ENCODE measurements at places on chromosomes 12 and 14.

GRCh38 chr12:126163984-126164383 lies 1098.7 kb downstream of the AACS start:
- DNase-seq = no peak

DNA sequence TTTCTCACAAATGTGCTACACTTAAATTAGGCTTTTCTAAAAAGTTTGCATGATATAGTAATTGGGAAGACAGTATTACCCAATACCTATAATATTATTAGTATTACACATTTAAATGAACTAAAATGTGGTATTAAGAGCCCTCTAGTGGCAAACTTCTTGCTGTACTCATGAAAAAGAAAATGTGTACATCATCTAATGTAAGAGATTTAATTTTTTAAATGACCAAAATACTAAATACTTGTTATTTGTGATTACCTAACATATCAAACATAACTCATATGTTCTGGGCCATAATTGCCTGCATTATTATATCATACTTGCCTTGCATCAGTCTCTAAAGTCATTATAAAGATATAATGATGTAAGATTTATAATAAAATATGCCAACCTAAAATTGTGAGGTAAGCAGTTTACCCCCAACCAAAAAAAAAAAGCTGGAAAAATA lies 64.2 kb downstream of the DNAI7 start:
- peak; percentile 67 for DNase-seq

GRCh38 chr14:97328743-97329142 lies 531.6 kb downstream of the VRK1 start:
- DNase-seq = no peak

GRCh38 chr14:78983126-78983525 lies 813.0 kb downstream of the NRXN3 start:
- DNase-seq = no peak

DNA sequence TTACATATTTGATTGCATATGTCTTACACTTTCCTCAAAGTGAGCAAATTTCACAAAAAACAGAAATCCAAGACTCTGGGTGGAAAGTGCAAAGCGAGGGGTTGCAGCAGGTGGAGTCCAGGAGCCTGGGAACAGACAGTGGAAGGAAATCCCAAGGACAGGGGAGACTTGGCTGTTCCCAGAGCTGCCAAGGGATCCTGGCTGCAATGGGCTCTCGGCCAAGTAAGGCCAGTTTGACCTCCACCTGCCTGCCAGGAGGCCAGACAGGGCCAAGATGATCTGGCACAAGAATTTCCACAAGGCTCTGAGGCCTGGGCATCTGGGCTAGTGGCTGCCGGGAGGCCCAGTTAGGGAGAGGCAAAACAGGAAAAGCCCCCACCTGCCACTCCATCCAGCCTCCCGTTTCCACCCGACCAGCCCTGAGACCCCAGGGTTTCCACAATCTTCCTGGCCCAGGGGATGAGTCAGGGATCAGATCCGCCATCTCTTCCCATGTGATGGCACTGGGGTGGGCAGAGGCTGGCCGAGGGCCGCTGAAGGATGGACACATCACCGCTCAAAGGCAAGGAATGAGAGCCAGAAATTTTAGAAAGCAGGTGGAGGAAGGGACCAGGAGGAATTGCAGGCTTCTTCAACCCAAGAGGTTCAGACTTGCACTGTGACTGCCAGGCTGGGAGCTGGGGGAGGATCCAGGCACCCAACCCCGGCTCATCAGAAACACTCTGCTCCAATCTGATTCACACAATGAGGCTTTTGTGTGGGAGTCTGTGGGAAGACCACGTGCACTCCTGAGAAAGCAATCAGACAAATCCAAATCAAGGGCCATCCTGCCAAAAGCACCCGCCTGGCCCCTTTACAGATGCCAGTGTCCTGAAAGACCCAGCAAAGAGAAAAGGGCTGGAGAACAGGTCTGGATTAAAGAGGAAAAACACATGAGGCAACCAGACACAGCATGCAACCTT lies 16.3 kb downstream of the SCARB1 start:
- no peak for DNase-seq

- no peak for DNase-seq
These were observed 45.6 kb upstream of the FERMT2 start for GRCh38 chr14:52996493-52996892.

DNA sequence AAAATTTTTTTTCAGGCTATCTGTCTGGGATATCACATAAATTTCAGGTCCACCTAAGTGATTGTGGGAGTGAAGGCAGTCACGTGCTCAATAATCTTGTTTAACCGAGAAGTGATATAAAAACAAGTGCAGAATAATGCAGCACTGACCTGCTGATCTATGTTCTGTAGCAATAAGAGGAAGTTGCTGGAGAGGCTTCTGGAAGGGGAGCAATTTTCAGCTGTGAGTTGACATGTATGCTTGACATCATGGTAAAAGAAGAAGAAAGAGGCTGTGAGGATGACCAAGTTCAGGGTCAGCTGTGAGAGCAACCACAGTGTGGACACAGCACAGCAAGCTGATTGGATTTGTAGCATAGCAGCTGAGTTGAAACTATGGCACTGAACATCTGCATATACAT lies 172.0 kb upstream of the PELI2 start:
- DNase-seq = peak; percentile 4

- DNase-seq = no peak
These were observed 1090.6 kb downstream of the GALC start for GRCh38 chr14:86902176-86902950.

- peak; percentile 73 for DNase-seq
These were observed 7.7 kb upstream of the TMEM132D start for GRCh38 chr12:129911428-129912049.

DNA sequence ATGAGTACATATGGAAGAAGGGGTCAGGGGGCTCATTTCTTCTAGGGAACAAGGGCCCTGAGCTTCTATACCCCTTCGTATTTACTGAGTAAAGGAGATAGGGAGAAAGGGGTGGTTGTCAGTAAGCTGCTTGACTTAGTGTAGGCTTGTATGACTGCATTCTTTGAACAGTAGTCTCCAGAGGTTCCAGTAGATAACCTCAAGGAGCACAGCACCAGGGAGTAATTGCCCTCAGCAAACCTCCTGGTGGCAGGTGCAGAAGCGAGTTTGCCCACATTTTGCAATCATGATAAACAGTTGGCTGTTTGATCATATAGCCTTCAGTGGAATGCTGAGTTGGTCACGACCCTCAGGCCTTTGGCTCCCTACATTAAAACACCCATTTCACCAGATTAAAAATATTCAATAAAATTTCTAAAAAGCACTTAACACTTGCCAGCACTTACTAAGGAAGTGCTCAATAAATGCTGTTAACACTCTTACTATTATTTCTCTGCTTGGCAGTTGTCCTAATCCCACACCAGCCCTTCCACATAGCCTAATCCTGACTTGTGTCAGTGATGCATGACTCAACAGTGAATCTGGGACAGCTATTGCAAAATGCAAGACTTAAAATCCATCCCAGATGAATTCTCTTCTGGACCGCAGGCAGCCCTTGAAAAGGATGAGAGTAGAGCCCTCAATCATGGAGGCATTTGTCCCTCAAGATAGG lies 3.7 kb upstream of the DHRS4L2 start:
- peak; percentile 11 for DNase-seq

GRCh38 chr12:115606040-115606439 lies 671.5 kb downstream of the MED13L start:
- no peak for DNase-seq

GRCh38 chr14:20215196-20215595 lies 8.3 kb upstream of the OR11H6 start:
- DNase-seq = no peak

GRCh38 chr12:14701809-14702568 lies 5.6 kb upstream of the GUCY2C start:
- no peak for DNase-seq

GRCh38 chr12:93000026-93000425 lies 70.9 kb upstream of the EEA1 start:
- DNase-seq = no peak

- DNase-seq = no peak
These were observed 100.9 kb upstream of the PKP2 start for GRCh38 chr12:32997471-32997870.

DNA sequence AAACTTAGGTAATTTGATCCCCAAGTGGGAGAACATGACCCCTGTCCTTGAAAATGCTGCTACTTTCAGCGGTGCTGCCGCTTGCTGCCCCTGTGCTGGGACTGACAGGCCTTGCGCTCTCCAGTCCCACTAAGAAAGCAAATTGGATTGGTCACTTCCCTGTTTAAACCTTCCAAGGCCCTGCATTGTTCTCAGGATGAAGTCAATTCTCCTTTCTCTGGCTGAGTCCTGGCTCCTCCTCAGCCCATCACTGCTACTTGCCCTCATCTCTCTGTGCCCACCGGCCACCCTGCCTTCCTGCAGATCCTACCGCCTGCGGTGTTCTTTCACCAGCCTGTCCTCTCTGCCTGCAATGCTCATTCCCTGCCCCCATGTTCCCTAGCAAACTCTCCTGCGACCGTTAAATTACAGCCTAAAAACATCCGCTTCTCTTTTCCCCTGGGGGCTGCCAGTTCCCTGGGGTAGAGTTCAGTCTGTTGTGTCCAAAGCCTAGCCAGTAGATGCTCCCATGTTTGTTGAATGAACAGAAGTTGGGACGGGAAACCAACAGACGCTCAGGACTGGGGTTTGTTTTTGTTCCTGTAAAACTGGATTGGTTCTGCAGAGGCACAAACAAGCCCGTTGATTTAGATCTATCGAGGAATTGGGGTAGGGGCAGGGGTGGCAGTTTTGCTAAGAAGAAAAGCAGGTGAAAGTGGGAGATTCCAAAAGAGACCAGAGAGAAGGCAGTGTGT lies 127.3 kb upstream of the HIF1A start:
- DNase-seq = peak; percentile 97

DNA sequence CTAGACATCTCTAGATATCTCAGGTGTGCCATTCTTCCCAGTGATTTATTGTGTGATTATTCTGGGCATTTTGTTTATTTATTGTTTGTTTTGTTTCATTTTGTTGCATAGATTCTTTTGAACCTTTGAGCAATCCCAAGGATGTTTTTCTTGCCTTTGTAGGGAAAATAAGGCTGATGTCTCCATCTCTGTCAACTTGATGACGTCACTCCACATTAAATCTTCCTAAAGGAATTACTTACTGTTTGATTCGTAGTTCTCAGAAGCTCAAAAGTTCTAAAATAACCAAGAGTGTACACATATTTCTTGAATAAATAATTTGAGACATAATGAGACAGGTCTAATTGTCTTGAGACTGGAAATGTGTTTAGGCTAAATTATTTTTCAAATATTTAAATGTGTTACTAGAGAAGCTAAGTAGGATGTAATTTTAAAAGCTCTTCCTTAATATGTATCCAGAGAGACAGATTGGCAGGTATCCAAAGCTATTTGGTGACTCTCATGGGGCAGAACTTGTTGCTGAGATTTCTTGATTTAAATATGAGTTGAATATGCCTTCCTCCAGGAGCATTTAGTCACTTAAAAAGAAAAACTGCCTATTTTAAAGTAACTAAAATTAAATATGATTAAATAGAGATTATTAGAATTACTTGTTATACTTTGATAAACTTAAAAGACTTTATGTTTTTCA lies 128.7 kb downstream of the CNTN1 start:
- DNase-seq = no peak

GRCh38 chr14:74267588-74267987 lies 28.3 kb downstream of the VSX2 start:
- DNase-seq = no peak

DNA sequence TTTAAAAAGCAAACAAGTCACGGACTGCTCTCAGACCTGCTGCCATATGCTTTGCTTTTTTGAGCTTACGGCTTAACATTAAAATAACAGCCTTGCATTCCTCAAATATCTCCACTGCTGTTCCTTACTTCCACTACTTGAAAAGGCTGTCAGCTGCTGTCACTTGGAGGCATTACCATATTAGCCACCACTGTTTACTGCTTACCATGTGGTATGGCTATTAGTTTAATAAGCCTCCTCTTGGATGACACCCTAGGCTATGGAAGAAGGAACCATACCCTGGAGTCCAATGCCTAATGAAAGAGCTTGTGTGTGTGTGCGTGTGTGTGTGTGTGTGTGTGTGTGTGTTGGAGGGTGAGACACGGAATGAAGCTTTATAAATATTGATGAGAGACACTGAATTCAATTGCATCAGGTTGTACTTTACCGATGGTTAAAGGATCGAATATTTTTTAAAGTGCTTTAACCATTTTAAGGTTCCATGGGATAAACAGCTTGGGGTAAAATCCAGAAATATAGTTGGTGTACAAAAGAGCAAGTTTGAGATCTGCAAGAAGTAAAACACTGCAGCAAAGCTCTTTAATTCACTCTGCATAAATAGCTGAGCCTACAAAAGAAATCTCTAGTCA lies 174.5 kb downstream of the TTC7B start:
- no peak for DNase-seq

DNA sequence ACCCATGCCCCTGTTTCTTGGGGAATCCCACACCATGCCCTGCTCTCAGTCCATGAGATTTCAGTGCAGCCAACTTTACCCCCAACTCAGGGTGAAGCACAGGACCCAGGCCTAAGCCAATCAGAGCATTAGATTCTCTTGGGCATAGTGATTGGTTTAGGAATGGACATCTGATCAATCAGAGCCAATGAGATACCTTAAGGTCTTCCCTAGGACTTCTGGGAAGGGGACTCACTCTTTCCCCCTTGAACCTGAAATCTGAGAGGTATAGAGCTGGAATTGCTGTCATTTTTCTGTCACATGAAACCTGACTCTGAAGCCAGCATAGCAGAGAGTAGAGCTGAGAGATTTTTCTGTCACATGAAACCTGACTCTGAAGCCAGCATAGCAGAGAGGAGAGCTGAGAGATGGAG lies 127.1 kb downstream of the ZFP36L1 start:
- DNase-seq = no peak

DNA sequence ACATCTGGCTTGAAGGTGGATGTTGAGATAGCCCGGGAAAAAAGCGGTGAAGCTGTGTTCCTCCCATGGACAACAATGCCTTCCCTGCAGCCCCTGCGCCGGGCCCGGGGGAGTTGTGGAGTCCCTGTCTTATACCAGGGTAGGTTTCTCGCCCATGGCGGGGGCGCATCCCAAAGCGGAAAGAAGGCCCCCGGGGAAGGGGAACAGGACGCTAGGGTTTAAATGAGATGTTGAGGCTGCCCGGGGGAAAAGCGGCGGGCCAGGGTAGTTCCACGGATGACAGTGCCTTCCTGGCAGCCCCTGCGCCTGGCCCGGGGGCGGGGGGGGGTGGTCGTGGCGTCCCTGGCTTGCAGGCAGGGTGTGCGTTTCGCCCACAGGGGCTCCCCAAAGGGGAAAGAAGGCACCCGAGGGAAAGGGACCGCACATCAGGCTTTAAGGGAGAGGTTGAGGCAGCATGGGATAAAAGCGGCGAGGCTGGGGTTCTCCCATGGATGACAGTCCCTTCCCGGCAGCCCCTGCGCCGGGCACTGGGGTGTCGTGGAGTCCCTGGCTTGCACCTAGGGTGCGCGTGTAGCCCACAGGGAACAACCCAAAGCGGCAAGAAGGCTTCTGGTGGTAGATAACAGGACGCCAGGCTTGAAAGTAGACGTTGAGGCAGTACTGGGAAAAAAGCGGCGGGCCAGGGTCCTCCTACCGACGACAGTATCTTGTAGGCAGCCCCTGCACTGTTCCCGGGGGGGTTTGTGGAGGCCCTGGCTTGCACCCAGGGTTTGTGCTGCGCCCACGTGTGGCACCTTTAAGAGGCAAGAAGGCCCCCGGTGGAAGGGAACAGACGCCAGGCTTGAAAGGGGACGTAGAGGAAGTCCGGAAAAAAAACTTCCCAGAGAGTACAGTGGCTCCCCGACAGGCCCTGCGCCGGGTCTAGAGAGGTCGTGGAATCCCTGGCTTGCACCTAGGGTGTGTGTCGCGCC lies 160.8 kb upstream of the ALG10B start:
- no peak for DNase-seq

GRCh38 chr14:91755570-91756295 lies 23.8 kb upstream of the CATSPERB start:
- DNase-seq = no peak

- peak; percentile 1 for DNase-seq
These were observed 186.3 kb upstream of the CLEC14A start for GRCh38 chr14:38442208-38442607.

- DNase-seq = peak; percentile 56
These were observed 48.3 kb upstream of the KCNMB4 start for GRCh38 chr12:70317781-70318180.
